Vagina (tissue), 2 donors: ENCODE measurements at places on chromosomes 6 and 20.

DNA sequence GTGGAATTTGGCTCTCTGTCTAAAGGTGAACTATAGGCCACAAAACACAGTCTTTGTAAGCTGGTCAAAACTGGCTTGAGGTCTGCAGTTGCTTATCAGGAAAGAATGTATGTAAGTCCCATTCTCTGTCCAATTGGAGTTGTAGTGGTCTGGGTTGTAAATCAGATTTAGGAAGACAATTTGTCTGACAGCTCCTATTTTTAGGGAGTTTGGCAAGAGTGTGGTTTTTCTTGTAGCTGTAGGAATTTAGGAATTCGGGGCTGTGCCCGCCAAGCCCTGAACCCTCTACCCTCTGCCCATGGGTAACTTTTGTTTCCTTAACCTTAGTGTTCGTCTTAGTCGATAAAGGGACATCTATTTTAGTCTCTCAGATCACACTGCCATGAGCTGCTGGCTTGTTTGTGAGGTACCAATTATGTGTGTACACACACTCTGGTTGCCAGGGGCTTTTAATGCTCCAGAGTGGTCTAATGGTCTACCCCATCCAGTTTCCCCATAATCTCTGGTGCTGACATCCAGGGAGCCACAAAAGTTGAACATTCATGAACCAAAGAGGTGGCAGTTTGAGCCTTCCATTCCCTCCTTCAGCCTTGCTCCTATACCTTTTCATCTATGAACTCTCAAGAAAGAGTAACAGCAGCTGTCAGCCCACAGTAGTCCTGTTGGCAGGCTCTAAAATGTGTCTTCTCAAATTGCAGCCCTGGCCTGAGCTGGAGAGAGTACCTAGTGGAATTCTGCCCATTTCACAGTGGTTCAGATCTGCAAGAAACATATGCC is 93.0 kb downstream of the ANKRD6 start:
- DNase-seq, result no peak

GRCh38 chr6:116783852-116784251 is 18.3 kb upstream of the FAM162B start:
- no peak for DNase-seq

DNA sequence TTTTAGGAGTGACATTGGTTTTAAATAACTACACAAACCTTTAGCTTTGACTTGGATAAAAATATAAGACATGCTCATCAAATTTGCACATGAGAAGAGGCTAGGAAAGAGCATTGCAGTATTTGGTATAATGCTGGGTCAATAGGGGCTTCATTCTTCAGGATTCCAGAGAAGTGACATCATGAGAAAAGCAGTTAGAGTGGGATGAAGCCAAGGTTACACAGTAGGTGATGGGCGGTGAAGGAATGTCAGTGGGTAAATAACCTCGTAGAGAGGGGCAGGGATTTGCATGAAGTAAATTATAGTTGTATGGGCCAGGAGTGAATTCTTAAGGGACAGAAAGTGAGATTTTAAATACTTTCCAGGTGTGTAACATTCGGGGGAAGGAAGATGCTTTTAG is 216.2 kb downstream of the RFPL4B start:
- DNase-seq, result no peak

DNA sequence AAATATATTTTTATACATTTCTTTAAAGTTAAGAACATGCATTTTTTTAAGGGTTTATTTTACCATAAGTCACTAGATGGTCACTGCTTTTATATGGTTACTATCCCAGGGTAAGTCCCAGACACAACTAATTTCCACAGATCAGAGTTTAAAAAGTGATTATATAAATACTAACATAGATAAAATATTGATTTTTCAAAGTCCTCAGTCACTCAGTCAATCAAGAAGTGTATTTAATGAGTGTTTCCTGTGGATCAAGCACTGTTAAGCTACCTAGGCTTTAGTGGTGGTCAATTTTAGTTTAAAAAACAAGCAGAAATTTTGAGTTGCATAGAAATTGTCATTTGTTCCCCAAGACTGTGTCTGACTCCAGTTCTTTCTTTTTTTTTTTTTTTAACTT is 399.5 kb upstream of the SYNCRIP start:
- DNase-seq, result no peak

GRCh38 chr20:48453477-48454093 is 374.2 kb downstream of the PREX1 start:
- no peak for DNase-seq

- no peak for DNase-seq
Measured at GRCh38 chr20:9458138-9458796, 56.1 kb upstream of the LAMP5 start.

- no peak for DNase-seq
Measured at GRCh38 chr20:10662151-10662550, 11.6 kb downstream of the JAG1 start.

DNA sequence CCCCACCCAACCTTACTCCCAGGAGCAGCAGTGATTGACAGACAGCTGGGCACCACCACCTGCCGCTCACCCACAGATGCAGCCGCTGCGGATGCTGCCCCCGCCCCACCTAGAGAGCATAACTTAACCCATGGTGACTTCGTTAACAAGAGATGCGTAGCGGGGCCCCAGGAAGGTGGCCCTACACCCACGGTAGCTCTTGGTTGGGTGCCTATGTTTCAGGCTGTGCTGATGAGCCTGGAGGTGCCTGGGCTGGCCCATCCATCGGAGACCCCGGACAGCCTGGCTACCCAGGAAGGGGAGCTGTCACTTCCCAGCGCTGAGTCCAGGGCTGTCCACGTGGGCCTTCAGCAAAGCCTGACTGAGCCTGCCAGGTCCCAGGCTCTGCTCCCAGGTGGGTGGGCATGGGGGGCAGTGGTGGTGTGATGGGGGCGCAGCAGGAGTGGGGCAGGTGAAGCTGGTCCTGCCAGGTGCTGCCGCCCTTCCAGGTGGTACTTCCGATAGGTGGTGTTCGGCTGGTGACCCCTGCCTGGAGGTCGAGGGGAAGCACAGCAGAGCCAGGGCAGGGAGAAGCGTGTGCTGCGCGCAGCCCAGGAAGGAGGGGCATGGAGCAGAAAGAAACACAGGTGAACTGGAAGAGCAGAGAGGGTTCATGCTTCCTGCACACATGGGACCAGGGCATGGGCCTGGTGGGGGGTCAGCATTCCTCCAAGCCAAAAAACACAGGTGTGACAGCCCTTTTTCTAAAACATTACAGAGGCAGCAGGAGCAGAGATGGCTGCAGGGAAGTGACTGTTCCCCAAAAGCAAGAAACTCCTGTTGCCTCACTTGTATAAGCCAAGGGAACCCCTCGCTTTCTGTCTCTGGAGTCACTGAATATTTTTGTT is 56.9 kb downstream of the SYNJ2 start:
- no peak for DNase-seq

DNA sequence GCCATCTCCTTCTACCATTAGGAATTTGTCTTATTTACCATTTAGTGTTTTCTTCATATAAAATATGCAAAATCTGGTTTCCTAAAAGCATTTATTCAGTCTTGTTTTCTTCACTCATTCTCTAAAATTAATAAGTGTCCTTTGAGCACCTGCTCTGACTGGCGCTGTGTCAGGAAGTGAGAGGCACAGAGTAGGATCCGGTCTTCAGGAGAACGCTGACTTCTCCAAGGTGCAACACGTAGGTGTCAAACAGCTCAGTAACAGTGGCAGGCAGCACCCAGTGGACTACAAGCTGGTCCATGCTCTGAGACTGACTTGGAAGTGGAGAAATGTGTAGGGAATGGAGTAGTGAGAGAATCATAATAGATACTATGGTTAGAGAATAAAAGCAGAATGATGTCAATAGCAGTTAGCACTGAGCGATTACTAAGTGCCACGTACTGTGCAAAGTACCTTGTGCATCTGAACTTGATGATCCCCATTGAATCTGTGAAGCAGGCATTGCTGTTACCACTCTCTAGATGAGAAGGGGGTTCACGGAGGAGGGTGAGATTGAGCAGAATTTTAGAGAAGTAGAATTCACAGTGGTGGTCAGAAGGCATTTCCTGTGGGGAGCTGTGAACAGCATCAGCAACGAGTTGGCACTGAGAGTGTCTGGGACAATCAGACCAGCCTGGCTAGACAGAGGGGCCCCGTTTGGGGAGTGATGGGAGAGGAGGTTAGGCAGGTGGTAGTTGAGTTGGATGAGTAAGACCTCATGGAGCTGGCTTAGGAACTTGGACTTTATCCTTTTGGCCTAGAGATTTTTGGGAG is 569.8 kb downstream of the QKI start:
- DNase-seq, result no peak

- no peak for DNase-seq
Measured at GRCh38 chr6:90472716-90473115, 114.2 kb downstream of the MAP3K7 start.

DNA sequence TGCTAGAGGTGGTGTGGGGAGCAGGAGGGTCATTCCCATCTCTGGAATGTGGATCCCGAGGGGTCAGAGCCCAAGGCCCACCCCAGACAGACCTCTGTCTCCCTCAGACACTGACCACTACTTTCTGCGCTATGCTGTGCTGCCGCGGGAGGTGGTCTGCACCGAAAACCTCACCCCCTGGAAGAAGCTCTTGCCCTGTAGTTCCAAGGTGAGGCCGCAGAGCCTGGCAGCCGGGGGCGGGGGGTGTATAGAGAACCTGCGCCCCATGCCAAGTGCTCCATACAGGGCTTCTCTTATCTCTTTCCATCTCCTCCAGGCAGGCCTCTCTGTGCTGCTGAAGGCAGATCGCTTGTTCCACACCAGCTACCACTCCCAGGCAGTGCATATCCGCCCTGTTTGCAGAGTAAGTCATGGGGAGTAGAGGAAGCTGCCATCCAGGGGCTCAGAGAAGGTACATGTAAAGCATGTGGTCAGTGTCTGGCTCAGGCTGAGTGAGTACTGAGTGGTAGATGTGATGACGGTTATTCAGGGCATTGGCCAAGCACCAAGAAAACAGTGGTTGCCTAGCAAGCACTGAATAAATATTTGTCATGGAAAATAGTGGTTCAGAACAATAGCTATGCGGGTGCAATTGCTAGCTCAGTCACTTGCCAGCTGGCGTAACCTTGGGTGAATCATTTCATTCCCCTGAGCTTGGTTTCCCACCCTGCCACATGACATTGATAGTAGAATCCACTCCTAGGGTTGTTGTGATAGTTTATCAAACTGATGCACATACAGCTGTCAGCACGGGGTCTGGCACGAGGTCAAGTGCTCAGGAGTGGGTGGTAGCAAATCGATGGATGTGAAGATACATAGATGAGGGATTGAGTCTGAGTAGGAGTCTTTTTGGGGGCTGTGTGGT is 3.5 kb downstream of the PIGT start:
- no peak for DNase-seq

- DNase-seq, result no peak
Measured at GRCh38 chr6:110748453-110748852, 66.8 kb downstream of the CDK19 start.

GRCh38 chr6:109053336-109053735 is 41.3 kb downstream of the SESN1 start:
- DNase-seq, result no peak

GRCh38 chr6:30263734-30264133 is 50.5 kb upstream of the TRIM26 start:
- DNase-seq, result no peak

- peak; percentile 72 for DNase-seq
Measured at GRCh38 chr20:54067606-54068174, 2.7 kb downstream of the BCAS1 start.

DNA sequence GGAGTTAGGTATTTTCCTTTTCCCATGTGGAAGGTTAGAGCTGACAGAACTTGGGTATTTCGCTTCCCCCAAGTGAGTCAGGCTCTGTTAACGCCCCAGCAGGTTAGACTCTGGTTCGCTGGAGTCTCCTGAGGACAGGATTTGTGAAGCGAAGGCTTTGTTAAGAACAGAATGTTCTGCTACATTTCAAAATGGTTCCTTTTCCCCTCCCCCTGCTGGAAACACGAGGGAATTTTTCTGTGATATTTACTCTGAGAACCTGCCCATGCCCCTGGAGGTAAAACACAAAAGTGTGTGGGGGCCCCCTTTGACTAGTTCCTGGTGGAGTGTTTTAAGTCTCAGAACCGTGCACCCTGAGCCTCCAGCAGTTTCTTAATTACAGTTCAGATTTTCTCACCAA is 731.4 kb upstream of the CITED2 start:
- DNase-seq, result no peak

GRCh38 chr6:41649596-41649995 is 11.3 kb downstream of the MDFI start:
- no peak for DNase-seq

GRCh38 chr6:150622941-150623874 is 23.5 kb downstream of the PLEKHG1 start:
- no peak for DNase-seq

GRCh38 chr6:168171673-168172353 is 92.8 kb upstream of the FRMD1 start:
- DNase-seq, result no peak

DNA sequence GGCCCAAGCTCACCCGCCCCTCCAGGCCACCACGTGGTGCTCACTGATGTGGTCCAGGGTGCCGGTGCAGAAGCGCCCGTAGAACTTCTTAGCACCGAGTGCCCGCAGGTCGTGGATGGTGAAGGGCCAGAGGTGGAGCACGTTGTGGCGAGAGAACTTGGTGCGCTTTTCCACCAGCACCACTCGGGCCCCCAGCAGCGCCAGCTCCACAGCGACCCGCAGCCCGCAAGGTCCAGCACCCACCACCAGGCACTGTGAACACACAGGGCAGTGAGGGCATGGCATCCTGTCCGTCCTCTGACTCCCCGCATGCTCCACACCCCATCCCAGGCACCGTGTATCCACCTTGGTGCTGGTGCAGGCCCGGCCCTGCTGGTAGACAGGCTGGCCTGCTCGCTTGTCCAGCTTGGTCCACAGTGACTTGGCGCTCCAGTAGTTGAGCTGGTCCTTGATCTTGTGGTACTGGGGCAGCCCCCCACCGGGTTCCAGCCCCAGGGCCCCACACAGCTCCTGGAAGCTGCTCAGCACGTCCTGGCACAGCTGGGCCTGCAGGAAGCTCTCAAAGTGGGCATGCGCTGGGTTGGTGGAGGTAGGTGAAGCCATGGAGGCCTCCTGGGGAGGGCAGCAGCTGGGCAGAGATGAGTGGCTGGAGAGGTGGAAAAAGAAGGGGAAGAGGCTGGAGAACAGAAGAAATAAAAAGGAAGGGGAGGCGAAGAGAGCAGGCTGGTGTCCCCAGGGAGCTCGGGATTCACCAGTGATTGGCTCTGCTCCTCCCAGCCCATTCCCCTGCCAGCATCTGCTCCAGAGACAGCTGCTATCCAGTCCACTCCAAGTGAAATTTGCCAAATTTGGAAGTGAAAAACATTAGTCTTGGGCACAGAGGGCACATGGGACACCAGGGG is 1.7 kb downstream of the MICAL1 start:
- no peak for DNase-seq

GRCh38 chr6:33277663-33278391 is 904 bp downstream of the B3GALT4 start:
- no peak for DNase-seq

DNA sequence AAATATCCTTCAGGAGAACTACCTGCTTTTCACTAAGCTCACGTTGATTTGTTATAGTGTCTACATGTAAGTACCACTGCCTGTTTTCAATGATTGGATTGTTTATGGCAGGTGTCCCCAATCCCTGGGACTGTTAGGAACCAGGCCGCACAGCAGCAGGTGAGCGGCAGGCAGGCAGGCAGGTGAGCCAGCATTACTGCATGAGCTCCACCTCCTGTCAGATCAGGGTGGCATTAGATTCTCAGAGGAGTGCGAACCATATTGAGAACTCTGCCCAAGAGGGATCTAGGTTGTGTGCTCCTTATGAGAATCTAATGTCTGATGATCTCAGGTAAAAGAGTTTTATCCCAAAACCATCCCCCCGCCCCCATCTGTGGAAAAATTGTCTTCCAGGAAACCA is 303.3 kb downstream of the EYA4 start:
- DNase-seq, result no peak

GRCh38 chr6:148973538-148974208 is 226.8 kb downstream of the UST start:
- DNase-seq, result no peak

- DNase-seq, result no peak
Measured at GRCh38 chr20:15475483-15475882, 1097.8 kb downstream of the KIF16B start.

GRCh38 chr20:33838035-33838864 is 27.1 kb downstream of the CHMP4B start:
- DNase-seq, result no peak
